ENCODE measurements at places on chromosomes 4 and X.

GRCh38 chrX:97854086-97854485 is 970.4 kb downstream of the RPA4 start:
- DNase-seq = no peak

- peak; percentile 64 for DNase-seq
These were observed 316.7 kb upstream of the IGFBP7 start for GRCh38 chr4:57426779-57427395.

DNA sequence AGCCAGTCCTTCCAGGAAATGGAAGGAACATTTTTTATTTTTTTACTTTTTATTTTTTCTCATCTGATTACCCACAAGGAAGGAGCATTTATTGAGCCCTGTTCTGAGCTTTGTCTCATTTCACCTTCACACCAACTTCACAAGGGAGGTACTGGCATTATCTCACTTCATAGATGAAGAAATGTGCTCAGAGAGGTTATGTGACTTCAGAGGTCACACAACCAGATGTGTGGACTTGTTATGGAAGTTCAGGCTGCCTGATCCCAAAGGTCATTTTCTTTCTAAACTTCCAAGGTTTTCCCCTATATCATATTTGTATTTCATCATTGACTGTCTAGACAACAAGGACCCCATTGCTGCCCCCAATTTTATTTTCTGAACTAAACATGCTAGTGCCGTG is 160.3 kb downstream of the DCLK2 start:
- no peak for DNase-seq

- DNase-seq = peak; percentile 50
These were observed 37.7 kb downstream of the ARHGEF9 start for GRCh38 chrX:63747331-63747730.

GRCh38 chr4:159505266-159505975 is 402.5 kb downstream of the RAPGEF2 start:
- DNase-seq = no peak

DNA sequence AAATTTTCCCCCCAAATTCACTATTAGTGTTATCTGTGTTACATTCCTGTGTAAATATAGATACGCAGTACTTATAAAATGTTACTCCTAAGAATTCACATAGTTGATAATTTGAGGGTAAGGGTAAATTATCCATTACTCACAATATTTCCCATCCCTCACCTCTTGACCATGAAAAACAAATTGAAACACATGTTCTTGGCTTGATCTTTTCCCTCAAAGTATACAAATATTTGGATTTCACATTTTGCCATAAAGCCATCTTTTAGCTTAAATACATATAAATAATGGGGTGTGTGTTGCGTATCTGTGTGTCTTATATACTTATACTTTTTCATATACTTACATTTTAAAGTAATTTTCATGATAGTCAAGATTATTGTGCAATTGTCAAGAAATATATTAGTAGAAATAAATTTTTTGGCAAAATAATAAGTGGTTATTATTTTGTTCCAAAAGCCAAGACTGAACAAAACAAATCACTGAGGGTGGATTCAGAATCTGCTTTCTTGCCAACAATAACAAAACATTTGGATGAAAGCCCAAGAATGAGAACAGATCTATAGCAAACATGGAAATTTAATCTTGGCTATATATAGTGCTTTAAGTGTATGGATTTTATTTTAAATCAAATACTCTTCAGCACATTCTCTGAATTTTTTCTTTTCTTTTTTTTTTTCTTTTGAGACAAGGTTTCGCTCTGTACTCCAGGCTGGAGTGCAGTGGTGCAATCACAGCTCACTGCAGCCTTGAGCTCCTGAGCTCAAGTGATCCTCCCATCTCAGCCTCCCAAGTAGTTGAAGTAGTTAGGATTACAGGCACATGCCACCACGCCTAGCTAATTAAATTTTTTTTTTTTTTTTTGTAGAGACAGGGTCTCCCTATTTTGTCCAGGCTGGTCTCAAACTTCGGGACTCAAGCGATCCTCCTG is 48.5 kb upstream of the PRSS48 start:
- DNase-seq = peak; percentile 78

DNA sequence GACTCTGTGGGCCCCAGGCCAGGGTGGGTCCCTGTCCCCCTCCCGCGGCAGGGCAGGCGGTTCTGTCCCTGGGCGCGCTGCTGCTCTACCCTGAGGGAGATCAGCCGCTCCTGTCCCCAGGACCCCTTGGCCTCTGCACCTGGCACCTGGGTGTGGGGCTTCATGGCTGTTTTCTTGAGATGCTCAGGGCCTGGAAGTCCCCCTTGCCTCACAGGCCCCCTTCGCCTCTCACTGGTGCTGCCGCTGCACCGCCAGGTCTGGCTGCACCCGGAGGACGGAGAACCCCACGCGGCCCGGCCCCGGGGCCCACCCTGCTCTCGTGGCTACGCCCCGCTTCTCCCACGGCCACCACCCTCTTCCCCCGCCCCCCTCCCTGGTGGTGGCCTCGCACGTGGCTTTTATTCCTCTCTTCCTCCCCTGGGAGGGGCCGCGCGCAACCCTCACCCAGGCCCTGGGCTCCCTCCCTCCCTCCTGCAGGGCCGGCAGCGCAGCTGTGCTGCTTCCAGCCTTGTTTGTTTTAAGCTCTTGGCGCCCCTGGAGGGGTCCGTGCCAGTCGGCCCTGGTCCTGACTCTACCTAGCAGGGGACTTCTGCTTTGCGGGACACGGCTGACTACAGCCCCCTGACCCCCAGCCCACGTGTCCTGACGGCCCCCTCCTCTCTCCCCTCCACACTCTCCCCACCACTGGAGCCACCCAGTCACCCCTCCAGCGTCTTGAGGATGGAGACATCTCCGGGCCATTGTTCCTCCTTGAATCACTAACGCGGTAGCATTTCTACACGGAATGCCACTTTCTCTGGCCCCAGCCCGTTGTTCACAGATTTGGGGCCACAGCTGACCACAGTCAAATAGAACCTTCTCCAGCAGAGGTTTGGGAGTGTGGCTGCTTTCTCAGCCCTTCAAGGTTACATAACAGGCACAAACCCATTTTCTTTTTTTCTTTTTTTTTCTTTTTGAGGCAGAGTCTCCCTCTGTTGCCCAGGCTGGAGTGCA is 20.6 kb upstream of the CLDN24 start:
- no peak for DNase-seq

GRCh38 chr4:73213916-73214653 is 44.5 kb downstream of the ANKRD17 start:
- DNase-seq = peak; percentile 46

DNA sequence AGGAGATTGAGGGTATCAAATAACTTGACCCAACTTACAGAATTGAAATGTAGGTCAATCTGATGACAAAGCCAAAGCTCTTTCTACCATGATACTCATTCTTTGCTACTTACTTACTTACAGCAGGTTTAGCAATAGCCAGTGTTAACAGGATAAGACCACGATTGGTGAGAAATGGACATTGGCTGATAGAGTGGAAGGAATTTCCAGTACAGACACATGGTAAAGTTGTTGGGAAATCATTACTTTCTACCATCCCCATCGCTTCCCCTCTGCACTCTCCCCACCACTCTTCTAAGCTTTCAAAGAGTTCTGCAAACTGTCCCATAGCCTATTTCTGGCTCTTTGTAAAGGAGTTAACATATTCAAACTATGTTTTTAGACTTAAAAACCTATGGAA is 119.7 kb downstream of the CHRNA9 start:
- no peak for DNase-seq

DNA sequence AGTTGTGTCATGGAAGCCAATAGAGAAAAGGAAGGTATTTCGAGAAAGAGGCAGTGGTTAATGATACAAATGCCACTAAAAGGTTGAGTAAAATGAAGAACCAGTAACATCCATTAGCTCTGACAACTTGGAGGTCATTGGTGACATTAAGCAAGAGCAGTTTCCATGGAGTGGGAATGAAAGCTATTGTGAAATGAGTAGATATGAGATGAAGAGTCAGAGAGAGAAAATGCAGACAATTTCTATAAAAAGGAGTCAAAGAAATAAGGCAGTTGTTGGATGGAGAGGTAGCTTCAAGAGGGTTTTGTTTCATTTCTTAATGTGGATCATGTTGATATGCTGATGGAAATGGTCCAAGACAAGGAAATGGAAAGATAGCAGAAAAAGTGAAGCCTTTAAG is 9.6 kb upstream of the AMTN start:
- no peak for DNase-seq

- DNase-seq = no peak
These were observed 295.9 kb upstream of the NRK start for GRCh38 chrX:105526431-105526830.

DNA sequence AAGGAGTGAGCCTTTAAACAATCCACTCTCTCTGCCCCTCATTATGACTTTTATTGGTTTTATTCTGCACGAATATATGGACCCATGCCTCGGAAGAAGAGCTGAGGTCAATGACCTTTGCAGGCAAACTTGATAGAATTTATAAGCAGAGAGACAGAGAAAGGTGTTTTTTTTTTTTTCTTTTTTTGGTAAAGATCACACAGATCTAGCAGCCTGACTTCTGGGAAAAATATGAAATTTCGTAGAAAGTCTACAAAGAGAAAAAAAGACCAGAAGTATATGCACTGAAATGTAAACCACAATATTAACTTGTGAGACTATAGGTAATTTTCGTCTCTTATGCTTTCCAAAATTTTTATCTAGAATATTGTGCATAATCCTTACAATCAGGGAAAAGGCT is 61.6 kb downstream of the LEF1 start:
- DNase-seq = no peak

GRCh38 chr4:65383589-65384305 is 286.5 kb downstream of the EPHA5 start:
- peak; percentile 47 for DNase-seq

- DNase-seq = peak; percentile 0
These were observed 39.6 kb upstream of the SLC7A3 start for GRCh38 chrX:70970482-70970995.

- peak; percentile 97 for DNase-seq
These were observed 459.7 kb downstream of the IL15 start for GRCh38 chr4:142095886-142096605.

DNA sequence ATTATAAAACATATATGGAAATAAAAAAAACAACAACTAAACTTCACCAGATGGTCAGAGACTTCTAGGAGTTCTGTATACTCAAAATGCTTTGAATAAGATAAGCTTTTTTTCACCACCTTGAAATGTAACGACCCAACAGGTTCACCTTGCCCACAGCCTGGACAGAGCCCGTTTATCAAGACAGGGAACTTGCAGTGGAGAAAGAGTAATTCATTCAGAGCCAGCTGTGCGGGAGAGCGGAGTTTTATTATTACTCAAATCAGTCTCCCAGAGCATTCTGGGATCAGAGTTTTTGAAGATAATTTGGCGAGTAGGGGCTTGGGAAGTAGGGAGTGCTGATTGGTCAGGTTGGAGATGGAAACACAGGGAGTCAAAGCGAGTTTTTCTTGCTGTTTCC is 38.5 kb downstream of the AGA start:
- no peak for DNase-seq

- no peak for DNase-seq
These were observed 111.3 kb downstream of the TET2 start for GRCh38 chr4:105257817-105258495.

DNA sequence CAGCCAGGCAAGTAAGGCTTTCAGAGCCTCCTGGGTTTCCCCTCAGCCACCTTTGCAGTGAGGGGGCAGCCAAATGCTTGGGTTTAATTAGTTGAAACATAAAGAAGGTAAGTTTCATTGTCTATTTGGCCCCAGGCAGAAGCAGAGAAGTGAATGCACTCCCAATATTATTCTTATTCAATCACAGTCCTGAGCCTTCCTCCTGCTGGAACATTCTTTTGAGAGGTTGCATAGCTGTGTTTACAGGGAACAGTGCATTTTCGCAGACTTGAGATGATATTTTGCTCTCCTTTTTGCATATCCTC is 13.9 kb downstream of the SLC2A9 start:
- DNase-seq = no peak

- no peak for DNase-seq
These were observed 7.2 kb downstream of the SH3BP2 start for GRCh38 chr4:2799971-2800690.

GRCh38 chr4:114857831-114858230 is 255.6 kb downstream of the NDST4 start:
- DNase-seq = no peak

- no peak for DNase-seq
These were observed 141.0 kb downstream of the STK32B start for GRCh38 chr4:5192271-5192670.

DNA sequence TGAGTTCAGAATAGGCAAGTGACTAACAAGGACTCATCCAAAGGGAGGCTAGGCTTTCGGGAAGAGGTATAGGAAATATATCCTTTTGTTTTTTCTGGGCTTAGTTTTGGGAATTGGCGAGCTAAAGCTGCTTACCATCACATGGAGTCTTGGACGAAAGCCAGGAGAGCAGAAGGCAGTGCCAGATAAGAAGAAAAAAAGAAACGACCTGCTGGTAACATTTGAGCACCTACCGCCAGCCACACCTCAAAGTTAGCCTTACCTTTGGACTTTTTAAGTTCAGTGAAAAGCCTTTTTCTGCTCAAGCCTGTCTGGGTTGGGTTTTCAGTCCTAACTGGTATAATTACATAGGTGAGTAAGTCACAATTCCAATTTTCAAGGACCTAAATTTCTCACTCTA is 85.1 kb upstream of the LCORL start:
- DNase-seq = no peak

GRCh38 chr4:144649646-144650045 is 3.7 kb downstream of the HHIP start:
- no peak for DNase-seq

GRCh38 chrX:42943051-42943974 is 165.3 kb upstream of the PPP1R2C start:
- no peak for DNase-seq

DNA sequence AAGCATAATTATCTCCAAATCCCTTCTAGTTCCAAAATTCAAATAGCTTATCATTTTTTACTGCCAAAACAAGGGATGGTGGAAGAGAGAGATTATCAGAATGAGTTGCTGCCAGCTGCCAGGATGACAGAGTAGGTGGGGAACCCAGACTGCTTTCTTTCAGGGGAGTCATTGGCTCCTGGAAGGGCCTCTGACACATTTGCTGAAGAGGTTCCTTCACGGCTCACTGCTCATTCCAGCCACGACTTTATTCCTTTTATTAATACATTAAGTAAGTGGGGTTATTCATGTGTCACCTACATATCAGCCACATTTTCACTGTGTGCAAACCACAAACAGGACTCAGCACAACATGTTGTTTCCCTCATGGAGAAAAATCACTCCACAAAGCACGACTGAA is 12.7 kb upstream of the SMIM43 start:
- DNase-seq = peak; percentile 30
